ENCODE measurements at places on chromosomes 7 and 10.

- no peak for DNase-seq
Measured at GRCh38 chr10:23081221-23081750, 14.1 kb upstream of the MSRB2 start.

DNA sequence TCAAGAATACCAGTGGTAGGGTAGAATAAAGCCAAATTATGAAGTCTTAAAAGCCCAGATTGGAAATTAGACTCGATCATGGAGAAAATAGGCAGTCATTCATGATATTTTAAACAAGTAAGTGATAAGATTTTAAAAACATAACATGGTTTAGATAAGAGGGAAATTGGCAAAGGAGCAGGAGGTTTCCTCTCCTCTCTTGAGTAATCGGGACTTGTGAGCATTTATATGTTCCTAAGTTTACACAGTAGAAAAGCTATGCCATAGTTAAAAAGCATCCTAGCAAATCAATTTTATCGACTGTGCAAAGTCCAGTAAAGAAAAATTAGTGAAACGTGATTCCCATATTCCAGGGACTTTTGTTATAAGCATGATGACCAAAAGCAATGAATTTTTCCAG, 313.2 kb downstream of the AHR start:
- DNase-seq = no peak

- DNase-seq = no peak
Measured at GRCh38 chr7:149532654-149533053, 35.0 kb upstream of the ZNF746 start.

DNA sequence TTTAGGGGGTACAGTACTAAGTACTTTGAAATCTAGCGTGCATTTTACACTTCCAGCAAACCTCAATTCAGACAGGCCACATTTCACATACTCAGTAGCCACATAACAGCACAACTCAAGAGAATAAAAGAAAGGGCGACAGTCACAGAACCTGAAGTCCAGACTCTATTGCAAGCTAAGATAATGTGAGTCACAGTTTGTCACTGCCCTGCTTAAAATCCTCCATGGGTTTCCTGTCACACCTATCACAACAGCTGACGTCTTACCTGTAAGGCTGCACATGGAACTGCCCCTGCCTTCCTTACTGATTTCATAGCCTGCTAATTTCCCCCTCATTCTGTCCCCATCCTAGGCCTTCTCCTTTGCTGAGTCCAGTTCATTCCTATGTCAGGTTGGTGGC, 16.1 kb upstream of the CDK14 start:
- no peak for DNase-seq
